ENCODE measurements at places on chromosomes 3 and 15. TPM values are rescaled to one million over a fixed set of nuclear protein-coding genes. Genes with fewer than 3 reads are reported as not detected.

Gene LYSMD2
- 18.9 TPM for total RNA-seq

Gene GOLGA8H
- total RNA-seq: not detected

- DNase-seq: no peak
These were observed 533.1 kb downstream of the TBL1XR1 start for GRCh38 chr3:176663837-176664831.

GRCh38 chr3:64673159-64673715 lies 14.6 kb downstream of the ADAMTS9 start:
- DNase-seq: no peak

- DNase-seq: no peak
These were observed 721.9 kb downstream of the OTOL1 start for GRCh38 chr3:162218479-162218878.

GRCh38 chr3:13621381-13622221 lies 72.7 kb downstream of the FBLN2 start:
- peak; percentile 54 for DNase-seq

GRCh38 chr15:74389241-74390048 lies 22.0 kb upstream of the CYP11A1 start:
- no peak for DNase-seq

DNA sequence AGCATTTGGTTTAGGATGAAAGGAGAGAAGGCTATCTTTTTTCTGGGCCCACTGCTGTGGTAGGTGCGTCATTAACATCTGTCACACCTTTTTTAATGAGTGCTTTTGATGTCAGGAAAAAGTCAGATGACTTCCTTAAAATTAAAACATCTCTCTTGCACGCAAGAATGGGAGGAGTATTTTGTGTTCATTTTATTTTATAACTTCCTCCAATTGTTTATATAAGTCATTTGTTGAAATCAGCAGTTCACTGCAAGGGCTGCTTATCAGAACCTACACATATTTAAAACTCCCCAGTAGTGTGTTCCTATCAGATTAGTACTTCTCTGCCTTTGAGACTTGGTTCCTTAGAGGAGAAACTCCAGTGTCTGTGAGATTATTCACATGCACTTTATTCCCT lies 143.8 kb downstream of the NEO1 start:
- DNase-seq: no peak

All from CD8-positive, alpha-beta T cell (primary cell).